ENCODE measurements at places on chromosomes 2 and 18.

- no peak for DNase-seq
Observed at GRCh38 chr2:86499326-86499725, 58.2 kb downstream of the KDM3A start.

DNA sequence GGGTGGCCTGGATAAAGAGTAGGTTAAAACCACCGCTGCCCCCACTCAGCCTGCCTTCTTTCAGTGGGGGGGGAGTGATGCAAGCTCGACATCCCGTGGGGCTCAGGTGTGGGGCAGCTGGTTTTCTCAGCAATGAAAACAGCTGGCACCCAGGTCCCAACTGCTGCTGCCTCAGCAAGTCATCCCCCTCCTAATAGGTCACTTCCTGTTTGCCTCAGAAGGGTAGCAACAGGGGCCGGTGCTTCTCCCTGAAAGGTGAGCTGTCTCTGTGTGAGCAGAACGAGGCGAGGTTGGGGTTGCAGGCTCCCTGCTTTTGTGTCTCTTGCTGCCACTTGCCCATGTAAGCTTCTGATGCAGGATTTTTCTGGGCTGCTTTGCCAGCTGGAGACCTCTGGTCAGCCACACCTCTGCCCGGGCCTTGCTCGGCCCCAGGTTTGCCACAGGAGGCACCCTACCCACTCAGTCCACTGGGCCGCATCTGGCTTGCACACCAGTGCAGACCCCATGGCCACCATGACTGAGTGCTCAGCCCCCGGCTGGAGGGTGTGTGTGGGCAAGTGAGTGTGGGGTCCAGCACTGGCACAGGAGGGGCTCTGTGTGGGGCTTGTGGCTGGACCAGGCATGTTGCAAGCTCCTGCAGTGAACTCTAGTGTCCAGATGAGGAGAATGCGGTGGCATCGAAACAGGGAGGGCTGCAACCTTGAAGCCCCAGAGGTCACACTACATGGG lies 11.5 kb upstream of the ASB1 start:
- no peak for DNase-seq

GRCh38 chr2:11642972-11643371 lies 27.0 kb downstream of the NTSR2 start:
- DNase-seq = no peak

- DNase-seq = no peak
Observed at GRCh38 chr2:62593825-62594224, 87.8 kb upstream of the TMEM17 start.

- DNase-seq = no peak
Observed at GRCh38 chr2:55163274-55163721, 68.8 kb downstream of the CLHC1 start.
